D341Med (cell line): ENCODE measurements at places on chromosomes 16 and 17.

GRCh38 chr17:77572065-77572601, 386.4 kb upstream of the TNRC6C start:
- peak; percentile 71 for DNase-seq

GRCh38 chr17:73045724-73046123, 46.8 kb downstream of the SLC39A11 start:
- DNase-seq, result no peak

- DNase-seq, result no peak
These were observed 16.4 kb downstream of the SAP30BP start for GRCh38 chr17:75683583-75683982.

DNA sequence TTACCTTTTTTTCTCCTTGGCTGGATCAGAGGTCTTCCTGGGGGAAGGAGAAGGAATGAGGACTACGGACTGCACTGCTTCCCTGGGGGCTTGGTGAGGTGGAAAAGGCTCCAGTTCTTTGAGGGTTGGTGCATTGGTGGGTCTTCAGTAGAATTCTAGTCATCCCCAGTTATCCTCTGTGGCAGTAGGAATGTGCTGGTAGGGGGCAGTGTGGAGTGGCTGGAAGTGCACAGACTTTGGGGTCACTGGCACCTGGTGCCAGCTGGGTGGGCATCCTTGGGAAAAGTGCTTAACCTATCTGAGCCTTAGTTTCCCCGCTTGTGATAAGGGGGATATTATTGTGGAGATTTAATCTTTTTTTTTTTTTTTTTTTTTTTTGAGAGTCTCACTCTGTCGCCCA, 6.3 kb downstream of the TAC4 start:
- no peak for DNase-seq

GRCh38 chr17:34319039-34319483, at the start of gene CCL8:
CCL8 (plus strand) TSS chr17:34319435; CDS start chr17:34319502, 67 bp downstream.
- DNase-seq, result no peak

DNA sequence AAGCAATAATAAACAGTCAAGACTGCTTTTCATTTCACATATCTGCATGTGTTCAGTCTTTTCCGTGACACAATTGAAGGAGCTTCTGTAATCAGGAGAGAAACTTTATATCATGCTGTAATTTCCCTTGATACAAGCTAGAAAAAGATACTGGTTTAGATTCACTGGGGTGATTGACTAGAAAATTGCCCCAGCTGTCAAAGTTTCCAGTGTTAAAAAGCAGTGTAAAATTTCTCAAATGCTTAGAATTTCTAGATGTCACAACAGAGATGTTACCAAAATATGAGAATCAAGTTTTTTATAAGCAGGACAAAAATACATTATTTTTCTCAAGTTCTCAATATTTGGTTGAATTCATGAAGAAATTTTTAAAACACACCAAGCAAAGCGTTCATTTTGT, 292.4 kb upstream of the HSBP1 start:
- no peak for DNase-seq
